ENCODE measurements at places on chromosomes 12 and 14.

- peak; percentile 19 for DNase-seq
These were observed 8.6 kb downstream of the FGD6 start for GRCh38 chr12:95208678-95209077.

DNA sequence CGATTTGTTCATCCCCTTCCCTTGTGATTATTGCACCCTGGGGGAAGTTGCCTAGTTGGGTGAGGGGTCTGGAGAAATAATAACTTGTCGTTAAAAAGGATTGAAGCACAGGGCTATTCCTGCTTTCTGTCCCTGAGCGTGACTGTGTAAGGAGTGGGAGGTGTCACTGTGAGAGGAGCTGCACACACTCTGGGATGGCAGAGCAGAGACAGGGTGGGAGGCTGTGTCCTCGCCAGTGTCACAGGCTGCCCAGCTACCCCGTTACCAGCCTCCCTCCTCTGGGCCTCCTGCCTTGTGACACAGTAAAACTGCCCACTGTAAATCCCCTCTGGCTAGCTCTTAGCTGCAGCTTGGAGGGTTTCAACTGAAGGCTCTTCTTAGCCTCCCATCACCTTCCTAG lies 460.6 kb downstream of the AACS start:
- no peak for DNase-seq

GRCh38 chr14:90659156-90659555 lies 157.1 kb downstream of the TTC7B start:
- DNase-seq, result no peak

DNA sequence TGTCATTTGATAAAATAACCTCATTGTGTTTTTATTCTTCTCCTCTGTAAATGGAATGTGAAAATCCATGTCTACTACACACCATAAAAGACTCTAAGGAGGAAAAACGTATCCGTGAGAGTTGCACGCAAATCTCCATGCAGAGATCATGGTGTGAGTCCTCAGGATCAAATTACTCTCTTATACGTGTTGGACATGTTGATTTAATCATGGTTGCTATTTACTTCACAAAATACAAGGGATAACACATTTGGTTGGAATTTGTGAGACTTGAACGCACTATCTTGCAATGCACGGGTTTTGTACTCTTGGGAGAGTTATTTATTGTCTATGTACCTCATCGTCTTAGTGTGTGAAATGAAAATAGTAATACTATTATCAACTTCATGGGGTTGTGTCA lies 128.0 kb upstream of the RASSF8 start:
- no peak for DNase-seq

DNA sequence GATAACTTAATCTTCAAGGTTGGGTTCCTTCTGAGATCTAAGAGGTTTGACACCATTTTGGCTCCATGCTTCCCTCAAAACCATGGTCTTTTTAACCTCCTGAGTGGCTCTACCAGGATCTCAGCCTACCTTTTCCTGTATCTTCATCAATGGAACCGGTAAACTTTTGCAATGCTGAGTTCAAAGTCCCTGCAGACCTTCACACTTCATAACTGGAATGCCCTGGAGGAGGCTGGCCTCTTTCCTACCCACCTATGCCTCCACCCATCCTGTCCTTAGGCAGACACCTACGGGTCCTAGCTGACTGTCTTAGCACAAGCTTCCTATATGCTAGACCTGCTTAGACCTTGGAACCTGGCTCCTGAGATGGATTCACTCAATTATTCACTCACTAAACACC lies 89.5 kb upstream of the EEA1 start:
- no peak for DNase-seq

DNA sequence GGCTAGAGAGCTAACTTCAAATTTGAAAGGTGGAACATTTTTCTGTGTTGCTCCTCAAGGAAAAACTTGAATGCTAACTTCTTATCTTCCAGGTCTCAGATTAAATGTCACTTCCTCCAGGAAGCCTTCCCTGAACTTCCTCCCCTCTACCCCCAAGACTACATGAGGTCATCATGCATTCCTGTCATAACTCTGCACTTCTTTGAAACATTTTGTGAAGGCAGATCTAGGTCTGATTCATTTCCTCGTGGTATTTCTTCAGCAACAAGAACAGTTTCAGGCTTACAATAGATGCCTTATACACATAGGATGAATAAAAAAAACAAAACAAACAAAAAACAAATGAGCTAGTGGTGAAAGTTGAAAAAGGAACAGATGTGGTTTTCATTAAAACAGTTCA lies 97.1 kb upstream of the SRRM4 start:
- DNase-seq, result no peak

DNA sequence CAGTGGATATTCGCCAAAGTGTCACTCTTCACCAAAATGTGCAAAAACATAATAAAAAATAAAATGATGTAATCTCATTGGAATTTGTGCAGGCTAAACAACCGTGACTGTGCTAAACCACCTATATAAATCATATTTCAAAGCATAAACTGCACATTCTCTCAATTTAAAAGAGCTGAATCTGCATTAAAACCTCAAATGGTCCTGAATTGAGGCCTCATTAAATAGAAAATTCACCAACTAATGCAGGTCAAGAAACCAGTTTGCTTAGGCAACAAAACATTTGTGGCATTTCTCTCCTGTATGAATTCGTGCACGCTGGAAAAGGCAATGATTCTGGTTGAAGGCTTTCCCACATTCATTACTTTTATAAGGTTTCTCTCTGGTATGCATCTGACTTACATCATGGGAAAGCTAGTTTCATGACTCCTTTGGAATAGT lies 80.1 kb upstream of the IFNG-AS1 start:
- DNase-seq, result no peak

GRCh38 chr12:95117178-95117599 lies 43.8 kb upstream of the NR2C1 start:
- DNase-seq, result peak; percentile 50

- DNase-seq, result no peak
These were observed 90.0 kb downstream of the NINJ2 start for GRCh38 chr12:573232-573631.

GRCh38 chr12:104122298-104122697 lies 15.7 kb downstream of the NFYB start:
- DNase-seq, result no peak

DNA sequence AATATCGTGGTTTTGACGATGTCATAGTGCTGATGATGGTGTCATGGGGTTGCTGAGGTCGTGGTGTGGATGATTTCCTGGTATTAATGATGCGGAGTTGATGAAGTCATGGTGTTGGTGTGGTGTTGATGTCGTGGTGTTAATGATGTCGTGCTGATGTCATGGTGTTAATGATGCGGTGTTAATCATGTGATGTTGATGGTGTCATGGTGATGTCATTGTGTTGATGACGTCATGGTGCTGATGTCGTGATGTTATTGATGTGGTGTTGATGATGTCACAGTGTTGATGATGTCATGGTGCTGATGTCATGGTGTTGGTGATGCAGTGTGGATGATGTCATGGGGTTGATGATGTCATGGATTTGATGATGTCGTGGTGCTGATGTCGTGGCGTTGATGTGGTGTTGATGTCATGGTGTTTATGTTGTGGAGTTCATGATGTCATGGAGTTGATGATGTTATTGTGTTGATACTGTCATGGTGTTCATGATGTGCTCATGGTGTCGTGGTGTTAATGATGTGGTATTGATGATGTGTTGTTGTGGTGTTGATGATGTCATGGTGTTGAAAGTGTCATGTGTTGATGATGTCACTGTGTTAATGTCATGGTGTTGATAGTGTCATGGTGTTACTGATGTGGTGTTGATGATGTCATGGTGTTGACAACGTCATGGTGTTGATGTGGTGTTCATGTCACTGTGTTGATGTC lies 48.5 kb upstream of the RIMBP2 start:
- peak; percentile 31 for DNase-seq

GRCh38 chr12:69108037-69108436 lies 131.3 kb upstream of the CPSF6 start:
- no peak for DNase-seq

GRCh38 chr14:92728759-92729364 lies 19.6 kb downstream of the LGMN start:
- DNase-seq, result peak; percentile 65

DNA sequence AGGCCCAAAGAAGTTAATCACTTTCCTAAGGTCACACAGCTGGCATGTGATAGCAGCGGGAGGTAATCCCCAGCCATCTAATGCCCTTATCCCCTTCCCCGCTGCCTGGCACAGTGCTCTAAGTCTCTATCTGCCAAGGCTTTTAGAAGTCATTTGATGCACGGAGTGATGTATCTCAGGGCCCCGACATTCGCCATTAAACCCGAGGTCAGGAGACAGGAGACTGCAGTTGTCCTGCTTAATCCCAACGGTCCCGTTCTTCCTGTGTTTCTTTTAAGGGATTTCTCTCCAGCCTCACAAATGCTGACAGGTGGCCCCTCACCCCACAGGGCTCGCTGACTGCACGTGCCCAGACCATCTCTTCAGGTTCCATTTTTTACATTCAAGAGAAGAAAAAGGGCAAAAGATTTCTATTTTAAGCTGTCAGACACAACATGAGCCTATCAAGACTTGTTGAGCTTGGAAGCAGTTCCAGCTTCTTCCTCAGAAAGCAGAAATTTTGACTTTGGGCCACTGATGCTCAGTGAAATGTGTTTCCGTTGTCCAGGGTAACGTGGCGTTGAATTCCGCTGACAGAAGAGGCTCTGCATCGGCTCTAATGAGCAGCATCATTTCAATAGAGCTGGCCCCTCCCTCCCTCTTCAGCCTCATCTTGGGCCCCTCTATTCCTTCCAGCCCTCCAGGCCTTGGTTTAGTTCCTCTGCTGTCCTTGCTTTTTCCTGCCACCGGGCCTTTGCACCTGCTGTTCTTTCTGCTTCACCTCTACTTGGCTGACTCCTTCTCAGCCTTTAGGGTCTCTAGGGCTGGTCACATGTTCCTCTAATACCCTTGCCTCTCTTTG lies 171.5 kb downstream of the CHST11 start:
- no peak for DNase-seq

DNA sequence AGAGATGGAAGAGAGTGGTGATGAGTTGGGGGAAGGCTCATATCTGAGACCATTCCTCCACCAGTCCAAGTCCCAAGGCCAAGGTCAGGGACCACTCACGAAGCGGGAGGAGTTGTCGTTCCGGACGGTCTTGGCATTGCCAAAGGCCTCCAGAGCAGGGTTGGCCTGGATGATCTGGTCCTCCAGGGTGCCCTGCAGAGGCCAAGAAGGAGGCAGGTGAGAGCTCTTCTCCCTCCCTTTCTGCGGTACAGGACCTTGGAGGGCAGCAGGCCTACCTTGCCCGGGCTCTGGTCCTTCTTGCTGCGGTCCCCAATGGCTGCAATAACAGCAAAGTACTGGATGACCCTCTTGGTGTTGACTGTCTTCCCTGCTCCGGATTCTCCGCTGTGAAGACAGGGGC lies 4.0 kb downstream of the MYH7 start:
- no peak for DNase-seq

DNA sequence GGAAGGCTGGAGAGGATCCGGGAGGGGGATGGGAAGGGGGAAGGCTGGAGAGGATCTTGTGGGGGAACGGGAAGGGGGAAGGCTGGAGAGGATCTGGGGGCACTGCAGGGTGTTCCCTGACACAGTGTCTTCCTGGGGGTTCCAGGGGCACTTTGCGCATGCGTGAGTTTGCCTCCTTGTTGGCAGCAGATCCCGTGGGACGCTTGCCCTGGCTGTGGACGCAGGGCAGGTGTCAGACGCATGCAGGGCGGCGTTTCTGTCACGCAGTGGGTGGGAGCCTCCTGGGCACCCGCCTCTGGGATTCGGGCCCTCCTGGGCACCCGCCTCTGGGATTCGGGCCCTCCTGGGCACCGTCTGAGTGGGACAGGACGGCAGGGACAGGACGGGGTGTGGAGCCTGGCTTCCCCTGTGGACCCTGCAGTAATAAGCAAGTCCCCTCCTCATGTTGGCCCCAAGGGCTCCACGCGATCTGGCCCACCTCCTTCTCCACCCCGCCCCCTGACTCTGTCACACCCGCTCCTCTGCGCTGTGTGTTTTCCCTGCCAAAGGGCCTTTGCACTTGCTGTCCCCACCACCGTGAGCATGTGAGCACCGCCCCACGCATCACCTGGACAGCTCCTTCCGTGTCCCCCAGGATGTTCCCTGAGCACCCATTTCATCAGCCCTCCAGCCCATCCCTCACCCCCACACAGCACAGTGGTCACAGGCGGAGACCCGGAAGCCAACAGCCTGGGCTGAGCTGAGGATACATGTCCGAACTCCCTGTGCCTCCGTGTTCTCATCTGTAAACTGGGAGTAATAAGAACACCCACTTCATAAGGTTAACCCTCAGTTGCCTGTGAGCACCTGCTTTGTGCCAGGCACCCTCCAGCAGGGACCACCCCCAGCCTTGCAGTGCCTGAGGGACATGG lies 4.4 kb downstream of the MMP17 start:
- DNase-seq, result peak; percentile 86

GRCh38 chr14:22748631-22749068 lies 17.8 kb upstream of the OXA1L start:
- no peak for DNase-seq

- no peak for DNase-seq
These were observed 30.5 kb downstream of the RAB35 start for GRCh38 chr12:120085920-120086645.

GRCh38 chr14:67837011-67837624 lies 17.5 kb downstream of the RAD51B start:
- peak; percentile 47 for DNase-seq

DNA sequence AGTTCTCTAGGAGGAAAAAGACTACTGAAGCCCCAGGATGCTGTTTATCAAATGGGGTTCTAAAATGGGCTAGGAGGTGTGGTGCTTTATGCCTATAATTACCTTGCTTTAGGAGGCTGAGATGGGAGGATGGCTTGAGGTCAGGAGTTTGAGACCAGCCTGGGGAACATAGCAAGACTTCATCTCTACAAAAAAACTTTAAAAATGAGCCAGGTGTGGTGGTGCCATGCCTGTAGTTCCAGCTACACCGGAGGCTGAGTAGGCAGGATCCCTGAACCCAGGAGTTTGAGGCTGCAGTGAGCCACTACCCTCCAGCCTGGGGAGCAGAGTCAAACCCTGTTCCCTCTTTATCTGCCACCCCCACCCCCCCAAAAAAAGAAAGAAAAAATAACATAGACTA lies 23.3 kb upstream of the SLC2A3 start:
- no peak for DNase-seq

DNA sequence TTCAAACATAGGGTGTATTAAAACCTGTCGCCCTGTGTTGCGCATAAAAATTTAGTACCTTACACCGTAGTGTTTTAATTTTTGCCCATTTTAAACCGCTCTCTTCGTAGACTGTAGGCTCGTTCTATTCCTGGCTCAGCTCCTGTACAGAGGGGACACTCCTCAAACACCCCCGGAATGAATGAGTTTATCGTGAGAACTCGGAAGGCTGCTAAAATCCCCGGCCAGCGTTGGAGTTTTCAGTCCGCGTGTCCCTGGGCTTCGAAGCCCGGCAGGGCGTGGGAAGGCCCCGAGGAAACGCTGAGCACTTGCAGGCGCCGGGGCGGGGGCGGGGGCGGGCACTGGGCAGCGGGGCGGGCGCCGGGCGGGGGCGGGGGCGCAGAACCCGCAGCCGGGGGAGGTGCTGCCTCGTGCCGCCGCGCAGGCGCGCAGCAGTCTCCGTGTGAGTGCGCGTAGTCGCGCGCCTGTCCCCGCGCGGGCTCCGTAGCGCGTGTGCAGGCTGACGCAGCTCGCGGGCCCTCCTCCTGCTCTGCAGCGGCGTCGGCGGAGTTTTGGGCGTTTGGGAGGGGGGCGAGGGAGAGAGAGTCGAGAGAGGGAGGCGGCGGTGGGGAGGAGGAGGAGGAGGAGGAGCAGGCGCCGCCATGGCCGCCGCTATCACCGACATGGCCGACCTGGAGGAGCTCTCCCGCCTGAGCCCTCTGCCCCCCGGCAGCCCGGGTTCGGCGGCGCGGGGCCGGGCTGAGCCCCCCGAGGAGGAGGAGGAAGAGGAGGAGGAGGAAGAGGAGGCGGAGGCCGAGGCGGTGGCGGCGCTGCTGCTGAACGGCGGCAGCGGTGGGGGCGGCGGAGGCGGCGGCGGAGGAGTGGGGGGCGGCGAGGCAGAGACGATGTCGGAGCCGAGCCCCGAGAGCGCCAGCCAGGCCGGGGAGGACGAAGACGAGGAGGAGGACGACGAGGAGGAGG lies at the start of gene AEBP2:
AEBP2 (plus strand) TSS at position 434 of the 960 bp plus-strand sequence; CDS start at position 642, 208 bp downstream.
- DNase-seq, result peak; percentile 88
